ENCODE measurements at places on chromosomes 11 and 22.
A peak's percentile ranks its signal among the peaks of the same experiment; 100 is the strongest.

DNA sequence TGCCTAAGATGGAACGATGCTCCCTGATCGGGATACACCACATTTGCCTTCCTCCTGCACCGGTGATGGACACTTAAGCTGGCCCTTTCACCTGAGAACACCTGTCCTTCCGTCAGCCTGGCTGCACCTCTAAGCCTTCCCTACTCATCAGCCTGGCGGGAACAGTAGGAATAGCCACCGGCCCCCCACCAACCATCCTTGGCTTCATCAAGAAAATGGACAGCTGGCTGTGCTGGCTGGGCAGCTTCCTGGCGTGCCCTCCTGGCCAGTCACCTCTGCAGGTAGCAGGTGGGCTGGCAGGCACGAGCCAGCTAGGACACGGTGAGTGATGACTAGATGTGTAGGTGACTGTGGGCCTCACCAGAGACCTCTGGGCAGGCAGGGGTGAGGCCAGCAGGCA is 142.8 kb downstream of the CTTN start:
- no peak for DNase-seq

DNA sequence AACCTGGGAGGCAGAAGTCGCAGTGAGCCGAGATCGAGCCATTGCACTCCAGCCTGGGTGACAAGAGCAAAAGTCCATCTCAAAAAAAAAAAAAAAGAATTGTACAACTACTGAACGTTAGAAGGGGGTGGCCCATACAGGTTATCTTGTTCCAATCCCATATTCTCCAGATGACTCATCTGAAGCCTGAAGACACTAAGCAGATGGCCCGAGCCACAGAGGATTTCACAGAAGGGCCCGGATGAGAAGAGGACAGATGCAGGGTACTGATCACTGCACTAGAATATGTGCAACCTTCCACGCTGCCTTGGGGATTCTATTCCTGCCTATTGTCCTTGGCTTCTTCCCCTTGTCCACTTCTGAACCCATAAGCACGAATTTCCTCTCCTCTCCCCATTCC is 70.9 kb upstream of the UBASH3B start:
- DNase-seq = peak; percentile 58

- DNase-seq = no peak
Measured at GRCh38 chr22:37891926-37892325, 14.2 kb upstream of the MICALL1 start.

GRCh38 chr11:45104006-45104789 is 42.2 kb upstream of the PRDM11 start:
- DNase-seq = no peak

- DNase-seq = no peak
Measured at GRCh38 chr11:86262387-86262786, 17.8 kb downstream of the EED start.

DNA sequence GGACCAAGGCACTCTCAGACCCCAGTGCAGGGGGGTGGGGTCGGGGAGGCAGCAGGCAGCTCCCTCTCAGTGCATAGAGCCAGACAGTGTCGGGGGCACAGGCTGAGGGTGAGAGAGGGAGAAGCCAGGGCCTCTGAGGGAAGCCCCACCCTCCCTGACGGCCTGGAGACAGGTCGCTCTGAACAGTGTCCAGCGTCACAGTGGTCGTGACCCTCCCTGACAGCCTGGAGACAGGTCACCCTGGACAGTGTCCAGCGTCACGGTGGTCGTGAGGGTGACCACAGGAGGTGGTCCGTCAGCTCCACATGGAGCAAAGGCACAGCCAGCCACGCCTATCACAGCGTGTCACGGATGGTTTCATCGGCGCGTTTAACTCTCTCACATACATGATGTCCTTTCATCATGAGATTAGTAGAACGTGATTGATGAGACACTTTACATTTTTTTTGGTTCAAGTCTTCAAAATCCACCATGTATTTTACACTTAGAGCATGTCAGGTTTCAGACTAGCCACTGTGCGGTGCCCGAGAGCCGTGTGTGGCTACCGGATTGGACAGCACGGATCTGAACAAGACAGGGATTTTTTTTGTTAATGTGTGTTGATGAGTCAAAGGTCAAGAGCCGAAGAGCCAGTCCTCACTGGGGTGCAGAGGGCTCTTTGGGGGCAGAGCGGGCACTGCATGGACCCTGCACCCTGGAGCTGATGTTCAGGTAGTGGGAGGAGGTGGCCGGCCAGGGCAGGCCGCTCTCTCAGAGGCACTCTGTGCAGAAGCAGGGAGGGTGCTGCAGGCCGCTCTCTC is 23.9 kb upstream of the PANX2 start:
- DNase-seq = peak; percentile 27

- peak; percentile 93 for DNase-seq
Measured at GRCh38 chr11:10387206-10388083, 67.6 kb upstream of the AMPD3 start.

DNA sequence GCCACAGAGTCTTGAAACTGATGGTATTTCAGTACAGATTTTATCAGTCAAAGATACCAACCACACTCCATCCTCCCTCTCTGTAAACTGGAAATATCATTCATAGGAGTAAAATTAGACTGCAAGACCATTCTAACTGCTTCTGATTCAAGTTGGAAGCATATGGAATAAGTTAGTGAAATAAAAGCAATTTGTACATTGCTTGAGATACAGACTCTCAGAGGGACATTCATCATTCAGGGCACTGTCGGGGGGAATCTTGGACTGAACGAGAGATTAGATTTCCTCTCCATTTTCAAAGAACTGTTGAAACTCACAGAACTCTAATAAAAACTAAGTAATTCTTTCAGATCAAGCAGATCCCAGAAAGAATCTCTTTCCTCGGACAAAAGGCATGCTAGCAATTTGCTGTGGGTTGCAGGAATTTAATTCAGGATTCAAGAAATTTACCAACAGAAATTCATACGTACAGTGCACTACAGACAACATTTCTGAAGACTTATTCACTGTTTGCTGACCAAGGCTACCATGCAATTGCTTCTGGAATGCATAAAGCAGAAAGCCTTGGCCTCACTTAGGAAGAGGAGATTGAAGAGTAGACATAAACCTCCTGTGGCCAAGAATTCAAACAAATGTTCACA is 34.1 kb downstream of the PAMR1 start:
- peak; percentile 91 for DNase-seq

DNA sequence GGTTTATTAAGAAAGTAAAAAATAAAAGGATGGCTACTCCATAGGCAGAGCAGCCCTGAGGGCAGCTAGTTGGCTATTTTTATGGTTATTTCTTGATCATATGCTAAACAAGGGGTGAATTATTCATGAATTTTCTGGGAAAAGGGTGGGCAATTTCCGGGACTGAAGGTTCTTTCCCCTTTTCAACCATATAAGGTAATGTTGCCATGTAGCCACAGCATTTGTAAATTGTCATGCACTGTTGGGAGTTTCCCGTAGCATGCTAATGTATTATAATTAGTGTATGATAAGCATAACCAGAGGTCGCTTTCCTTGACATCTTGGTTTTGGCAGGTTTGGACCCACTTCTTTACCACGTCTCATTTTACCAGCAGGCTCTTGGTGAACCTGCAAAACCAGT is 610.4 kb upstream of the B3GAT1 start:
- DNase-seq = no peak

DNA sequence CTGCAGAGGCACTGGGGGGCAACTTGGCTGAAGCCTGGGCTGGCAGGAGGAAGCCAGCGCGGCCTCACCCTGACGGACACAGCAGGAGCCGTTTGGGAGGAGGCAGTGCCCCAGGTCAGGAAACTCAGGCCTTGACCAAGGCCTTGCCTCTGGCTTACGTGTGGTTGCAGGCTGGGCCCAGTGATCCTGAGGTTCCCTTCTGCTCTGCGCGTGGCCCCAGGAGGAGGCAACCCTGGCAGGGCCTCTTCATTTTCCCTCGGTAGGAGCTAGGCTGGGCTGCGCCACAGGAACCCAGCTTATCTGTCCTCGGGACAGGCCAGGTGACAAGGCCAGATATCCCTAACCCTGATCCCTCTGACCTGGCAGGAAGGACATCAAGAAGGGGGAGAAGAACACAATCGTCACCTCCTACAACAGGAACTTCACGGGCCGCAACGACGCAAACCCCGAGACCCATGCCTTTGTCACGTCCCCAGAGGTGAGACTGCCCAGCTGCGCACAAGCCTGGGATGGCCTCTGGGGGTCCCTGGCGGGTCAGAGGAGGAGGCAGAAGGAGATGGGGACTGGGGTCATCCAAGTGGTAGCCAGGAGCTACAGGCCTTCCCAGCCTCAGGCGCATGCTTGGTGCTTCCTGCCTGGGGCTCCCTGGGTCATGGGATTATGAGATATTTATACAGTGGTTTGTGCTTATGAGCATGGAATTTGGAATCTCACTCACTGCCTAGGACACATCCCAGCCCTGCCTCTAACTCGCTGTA is 20.6 kb downstream of the POLR3H start:
- peak; percentile 32 for DNase-seq

DNA sequence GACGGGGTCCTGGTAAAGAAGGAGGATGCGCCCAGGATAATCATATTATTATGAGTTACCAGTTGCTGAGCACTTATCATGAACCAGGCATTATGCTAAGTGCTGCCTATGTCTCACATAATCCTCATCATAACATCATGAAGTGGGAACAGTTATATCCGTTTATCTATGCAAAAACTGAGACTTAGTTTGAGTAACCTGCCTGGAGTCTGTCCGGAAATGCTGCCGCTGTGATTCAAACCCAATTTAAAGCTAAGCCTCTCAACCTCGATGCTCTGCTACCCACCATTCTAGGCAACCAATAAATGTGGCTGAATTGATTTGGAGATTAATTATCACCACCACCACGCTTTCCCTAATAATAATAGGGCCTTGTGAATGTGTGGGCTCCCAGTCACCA is 111.5 kb upstream of the CLMP start:
- no peak for DNase-seq

DNA sequence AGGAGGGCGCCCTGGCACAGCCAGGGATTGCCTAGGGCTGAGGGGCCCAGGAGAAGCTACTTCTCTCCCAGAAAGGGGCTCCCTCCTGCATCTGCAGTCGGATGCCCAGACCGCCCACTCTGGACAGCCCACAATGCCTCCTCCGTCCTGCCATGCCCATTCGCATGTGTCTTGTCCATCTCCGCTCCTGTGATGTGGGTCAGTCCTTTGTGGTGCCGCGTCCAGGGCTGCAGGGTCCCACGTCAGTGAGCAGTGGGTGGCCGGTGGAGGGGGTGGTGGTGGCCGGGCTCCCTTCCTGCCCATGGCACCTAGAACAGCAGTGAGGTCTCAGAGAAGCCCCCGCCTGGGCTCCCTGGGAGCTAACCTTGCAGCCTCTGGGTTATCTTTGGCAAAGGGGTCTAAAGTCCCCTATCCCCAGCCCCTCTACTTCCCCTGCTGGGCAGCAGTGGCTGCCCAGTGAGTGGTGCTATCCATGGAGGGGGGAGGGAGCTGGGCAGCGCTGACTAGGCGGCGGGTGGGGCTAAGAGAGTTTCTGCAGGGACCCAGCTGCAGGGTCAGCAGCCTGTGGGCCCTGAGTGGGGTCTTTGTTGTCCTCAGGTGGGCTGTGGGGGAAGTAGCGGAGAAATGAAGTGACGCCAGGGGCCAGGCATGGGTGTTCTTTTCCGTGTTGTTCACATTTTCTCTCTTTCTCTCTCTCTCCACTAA is 41.1 kb downstream of the KCNC1 start:
- no peak for DNase-seq

DNA sequence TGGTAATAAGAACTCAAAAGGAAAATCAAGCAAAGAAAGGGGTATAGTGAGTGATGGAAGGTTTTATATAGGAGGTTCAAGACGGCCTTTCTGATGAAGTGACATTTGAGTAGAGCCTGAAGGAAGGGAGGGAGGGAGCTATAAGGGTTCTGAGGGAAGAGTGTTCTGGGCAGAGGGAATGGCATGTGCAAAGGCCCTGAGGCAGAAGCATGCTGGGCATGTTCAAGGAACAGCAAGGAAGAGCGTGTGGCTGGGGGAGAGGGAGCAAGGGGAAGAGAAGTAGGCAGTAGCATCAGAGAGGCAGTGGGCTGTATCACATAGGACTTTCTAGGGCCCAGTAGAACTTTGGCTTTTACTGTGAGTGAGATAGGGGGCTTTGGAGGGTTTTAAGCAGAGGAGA is 108.9 kb upstream of the NAV2 start:
- no peak for DNase-seq

GRCh38 chr22:41966607-41967240 is 2.5 kb upstream of the SEPTIN3 start:
- DNase-seq = peak; percentile 85

GRCh38 chr22:36221799-36222751 is 17.3 kb downstream of the APOL2 start:
- peak; percentile 20 for DNase-seq

GRCh38 chr11:61497876-61498275 is 10.7 kb upstream of the LRRC10B start:
- no peak for DNase-seq

DNA sequence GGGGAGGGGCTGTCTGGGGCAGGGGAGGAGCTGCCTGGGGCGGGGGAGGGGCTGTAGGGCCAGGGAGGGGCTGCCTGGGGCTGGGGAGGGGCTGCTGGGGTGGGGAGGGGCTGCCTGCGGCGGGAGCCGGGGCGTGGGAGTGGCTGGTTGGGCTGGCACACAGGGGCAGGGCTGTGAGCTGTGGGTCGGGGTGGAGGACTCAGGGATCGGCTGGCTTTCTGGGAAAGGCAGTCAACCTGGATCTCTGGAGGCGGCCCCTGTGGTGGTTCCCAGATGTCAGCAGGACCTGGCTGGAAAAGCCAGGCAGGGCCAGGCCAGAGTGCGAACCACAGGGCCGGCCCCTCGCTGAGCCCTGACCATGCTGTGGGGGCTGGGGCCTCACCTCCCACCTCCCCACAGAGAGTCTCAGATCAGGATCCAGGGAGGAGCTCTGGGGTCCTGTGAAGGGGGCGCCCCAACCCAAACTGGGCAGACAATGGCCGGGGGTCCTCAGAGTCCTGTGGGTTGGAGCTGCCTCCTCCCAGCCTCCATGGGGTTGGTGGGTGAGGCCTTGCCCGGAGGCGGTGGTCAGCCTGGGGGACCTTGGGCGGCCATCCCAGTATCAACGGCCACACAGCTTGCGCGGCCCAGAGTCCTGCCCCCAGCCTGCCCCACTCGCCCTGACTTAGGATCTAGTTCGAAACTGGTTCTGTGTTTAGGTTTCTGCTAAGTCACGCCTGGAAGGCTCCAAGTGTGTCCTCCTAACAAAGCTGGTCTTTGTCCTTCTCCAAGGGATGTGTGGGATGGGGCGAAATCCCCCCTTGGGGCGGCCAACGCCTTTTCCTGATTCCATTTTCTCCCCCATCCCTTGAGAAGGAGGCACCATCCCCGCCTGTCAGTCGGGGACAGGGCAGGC is 1.9 kb downstream of the MUC5B start:
- DNase-seq = no peak

- no peak for DNase-seq
Measured at GRCh38 chr11:44740967-44741366, 14.2 kb downstream of the TSPAN18 start.

DNA sequence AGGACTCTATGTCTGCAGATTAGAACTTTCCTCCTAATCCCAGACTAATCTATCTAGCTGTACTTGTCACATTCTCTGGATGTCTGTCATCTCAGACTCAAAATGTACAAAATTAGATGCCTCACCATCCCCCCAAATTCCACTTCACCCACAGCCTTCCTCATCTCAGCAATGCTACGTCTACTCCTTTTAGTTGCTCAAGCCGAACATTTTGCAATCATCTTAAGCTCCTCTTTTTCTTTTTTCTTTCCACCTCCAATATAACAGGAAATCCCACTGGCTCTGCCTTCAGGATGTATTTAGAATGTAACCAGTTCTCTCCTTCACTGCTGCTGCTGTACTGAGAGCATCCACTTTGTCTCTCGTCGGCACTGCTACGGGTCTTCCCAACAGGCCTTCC is 1091.8 kb downstream of the TBC1D22A start:
- DNase-seq = no peak

GRCh38 chr11:34634694-34635062 is 13.8 kb downstream of the EHF start:
- DNase-seq = no peak

All from M059J (cell line).